ENCODE measurements at places on chromosomes 13 and 19. TPM values are rescaled to one million over a fixed set of nuclear protein-coding genes. Genes with fewer than 3 reads are reported as not detected.

Gene SPACA7
- not detected for total RNA-seq

Gene FOSB
- 24.6 TPM for total RNA-seq

Gene COX7A1
- not detected for total RNA-seq

Gene THSD1
- total RNA-seq = 0.48 TPM

GRCh38 chr13:85666356-85666755, 132.9 kb downstream of the SLITRK6 start:
- DNase-seq = no peak
- no peaks in the 10 kb centered on the region for H3K27me3 ChIP-seq
- H3K27ac ChIP-seq = no peak overlapping the region
- H3K4me3 ChIP-seq = no peak overlapping the region
- H3K4me1 ChIP-seq = no peaks in the 10 kb centered on the region
- H3K36me3 ChIP-seq = peaks cover 2% of the 10 kb centered on the region

GRCh38 chr13:48121733-48122132, 26.8 kb upstream of the MED4 start:
- H3K4me1 ChIP-seq = peaks cover 2% of the 10 kb centered on the region
- no peaks in the 10 kb centered on the region for H3K36me3 ChIP-seq
- peaks cover 9% of the 10 kb centered on the region for H3K27me3 ChIP-seq
- H3K27ac ChIP-seq = no peak overlapping the region

DNA sequence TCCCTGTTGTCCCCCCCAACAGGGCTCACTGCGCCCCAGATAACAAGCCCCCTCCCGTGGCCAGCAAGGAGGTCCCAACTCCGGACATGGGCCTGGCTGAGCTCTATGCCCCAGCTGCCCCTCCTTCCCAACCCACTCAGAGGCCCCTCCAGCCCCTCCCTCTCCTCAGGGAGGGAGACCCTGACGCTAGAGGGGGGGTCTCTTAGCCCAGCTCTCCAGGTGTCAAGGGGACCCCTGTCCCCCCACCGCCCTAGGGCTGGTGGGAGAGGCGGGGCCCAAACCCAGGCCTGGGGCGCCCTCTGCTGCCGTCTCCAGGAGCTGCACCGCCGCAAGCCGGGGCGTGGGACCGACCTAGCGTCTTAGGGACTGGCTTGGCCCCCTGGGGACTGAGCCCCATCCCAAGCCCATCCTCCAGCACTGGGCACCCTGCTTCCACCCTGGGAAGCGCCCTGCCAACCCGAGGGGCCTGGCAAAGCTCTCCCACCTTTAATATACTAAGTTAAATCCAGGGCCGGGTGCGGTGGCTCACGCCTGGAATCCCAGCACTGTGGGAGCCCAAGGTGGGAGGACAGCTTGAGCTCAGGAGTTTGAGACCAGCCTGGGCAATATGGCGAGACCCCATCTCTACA, 1.4 kb downstream of the GRIN3B start:
- no peak overlapping the region for H3K4me3 ChIP-seq
- H3K27me3 ChIP-seq = peaks cover 32% of the 10 kb centered on the region
- no peak overlapping the region for H3K27ac ChIP-seq

GRCh38 chr13:60146471-60146870, 17.3 kb downstream of the DIAPH3 start:
- H3K27me3 ChIP-seq = no peaks in the 10 kb centered on the region
- H3K36me3 ChIP-seq = peaks cover 2% of the 10 kb centered on the region
- no peak for DNase-seq
- no peak overlapping the region for H3K4me3 ChIP-seq
- H3K4me1 ChIP-seq = no peaks in the 10 kb centered on the region
- H3K27ac ChIP-seq = no peak overlapping the region

DNA sequence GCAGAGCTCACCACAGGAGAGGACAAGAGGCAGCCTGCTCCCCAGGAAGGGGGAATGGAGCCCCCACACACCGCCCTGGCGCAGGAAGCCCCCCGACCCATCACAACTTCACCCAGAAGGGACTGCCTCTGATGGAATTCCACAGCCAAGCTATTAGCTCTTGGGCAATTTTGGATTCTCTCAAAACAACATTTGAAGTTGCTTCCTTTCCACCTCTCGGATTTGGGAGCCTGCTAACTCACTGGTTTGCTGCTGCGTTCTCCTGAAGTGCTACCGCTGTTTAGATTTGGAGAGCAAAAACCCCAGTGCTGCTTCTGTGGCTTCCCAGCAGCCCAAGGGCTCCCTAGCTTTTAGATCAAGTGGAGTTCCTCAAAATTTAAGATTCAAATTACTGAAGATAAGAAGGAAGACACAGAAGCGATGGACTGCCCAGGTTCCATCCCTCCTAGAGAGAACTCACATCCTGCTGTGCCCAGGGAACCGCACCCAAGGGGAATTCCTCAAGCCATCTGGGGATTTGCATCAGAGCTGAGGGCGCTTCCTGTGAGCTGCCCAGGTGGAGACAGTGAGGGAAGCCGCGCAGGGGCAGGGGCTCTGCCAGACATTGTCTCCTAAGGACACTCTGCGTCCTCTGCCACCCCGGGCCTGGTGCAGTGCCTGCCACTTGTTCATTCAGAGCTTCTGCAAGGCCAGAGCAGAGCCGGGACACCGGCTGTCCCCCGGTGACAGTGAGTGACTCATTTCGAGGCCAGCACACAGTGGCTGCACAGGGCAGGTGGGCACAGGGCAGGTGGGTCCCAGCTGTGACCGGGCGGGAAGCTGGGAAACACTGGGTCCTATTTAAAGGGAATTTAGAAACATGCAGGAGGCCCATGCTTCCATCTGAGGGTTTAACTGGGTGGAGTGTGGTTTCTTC, 45.5 kb downstream of the COL4A1 start:
- H3K4me1 ChIP-seq = no peaks in the 10 kb centered on the region
- no peak overlapping the region for H3K4me3 ChIP-seq
- no peak for DNase-seq
- no peak overlapping the region for H3K27ac ChIP-seq

DNA sequence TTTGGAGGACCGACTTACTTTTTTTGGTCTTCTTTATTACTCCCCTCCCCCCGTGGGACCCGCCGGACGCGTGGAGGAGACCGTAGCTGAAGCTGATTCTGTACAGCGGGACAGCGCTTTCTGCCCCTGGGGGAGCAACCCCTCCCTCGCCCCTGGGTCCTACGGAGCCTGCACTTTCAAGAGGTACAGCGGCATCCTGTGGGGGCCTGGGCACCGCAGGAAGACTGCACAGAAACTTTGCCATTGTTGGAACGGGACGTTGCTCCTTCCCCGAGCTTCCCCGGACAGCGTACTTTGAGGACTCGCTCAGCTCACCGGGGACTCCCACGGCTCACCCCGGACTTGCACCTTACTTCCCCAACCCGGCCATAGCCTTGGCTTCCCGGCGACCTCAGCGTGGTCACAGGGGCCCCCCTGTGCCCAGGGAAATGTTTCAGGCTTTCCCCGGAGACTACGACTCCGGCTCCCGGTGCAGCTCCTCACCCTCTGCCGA, 409 bp downstream of the FOSB start:
- H3K4me1 ChIP-seq = peaks cover 41% of the 10 kb centered on the region
- peaks cover 18% of the 10 kb centered on the region for H3K27me3 ChIP-seq
- peak overlapping the region; percentile 94 for H3K27ac ChIP-seq
- peaks cover 3% of the 10 kb centered on the region for H3K36me3 ChIP-seq
- peak overlapping the region; percentile 95 for H3K4me3 ChIP-seq
- DNase-seq = peak; percentile 42

DNA sequence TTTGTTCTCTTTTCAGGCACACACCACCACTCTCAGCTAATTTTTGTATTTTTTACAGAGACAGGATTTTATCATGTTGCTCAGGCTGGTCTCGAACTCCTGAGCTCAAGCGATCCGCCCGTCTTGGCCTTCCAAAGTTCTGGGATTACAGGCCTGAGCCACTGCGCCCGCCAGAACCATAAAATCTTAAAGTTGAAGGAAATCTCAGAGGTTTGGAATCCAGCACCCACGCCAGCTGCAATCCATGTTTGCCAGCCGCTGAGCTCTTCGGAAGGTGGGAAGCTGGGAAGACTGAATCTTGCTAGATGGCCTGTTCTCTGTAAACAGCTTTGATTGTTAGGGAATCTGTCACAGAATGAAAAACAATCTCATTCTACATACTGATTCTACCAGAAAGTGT, 38.5 kb downstream of the SPATA13 start:
- H3K27ac ChIP-seq = no peak overlapping the region
- H3K4me1 ChIP-seq = peaks cover 22% of the 10 kb centered on the region
- no peak overlapping the region for H3K4me3 ChIP-seq
- no peak for DNase-seq

DNA sequence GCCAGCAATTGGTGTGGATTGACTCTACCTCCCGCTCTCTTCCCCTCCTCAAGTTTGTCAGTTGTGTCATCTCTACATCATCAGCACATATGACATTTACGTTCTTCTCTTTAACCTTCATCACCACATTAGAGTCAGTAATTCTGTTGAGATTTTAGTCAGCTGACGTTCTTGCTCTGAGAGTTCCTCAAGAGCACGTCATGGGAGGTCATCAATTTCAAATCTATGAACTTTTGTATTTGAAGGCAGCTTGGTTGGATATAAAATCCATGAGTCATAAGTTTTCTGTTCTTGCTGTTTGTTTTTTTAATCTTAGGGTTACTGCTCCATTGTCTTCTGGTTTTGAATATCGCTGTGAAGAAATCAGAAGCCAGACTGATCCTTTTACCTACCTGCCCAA, 21.8 kb upstream of the ARGLU1 start:
- peaks cover 11% of the 10 kb centered on the region for H3K36me3 ChIP-seq
- H3K4me3 ChIP-seq = no peak overlapping the region
- peaks cover 16% of the 10 kb centered on the region for H3K27me3 ChIP-seq
- H3K4me1 ChIP-seq = no peaks in the 10 kb centered on the region
- no peak overlapping the region for H3K27ac ChIP-seq

DNA sequence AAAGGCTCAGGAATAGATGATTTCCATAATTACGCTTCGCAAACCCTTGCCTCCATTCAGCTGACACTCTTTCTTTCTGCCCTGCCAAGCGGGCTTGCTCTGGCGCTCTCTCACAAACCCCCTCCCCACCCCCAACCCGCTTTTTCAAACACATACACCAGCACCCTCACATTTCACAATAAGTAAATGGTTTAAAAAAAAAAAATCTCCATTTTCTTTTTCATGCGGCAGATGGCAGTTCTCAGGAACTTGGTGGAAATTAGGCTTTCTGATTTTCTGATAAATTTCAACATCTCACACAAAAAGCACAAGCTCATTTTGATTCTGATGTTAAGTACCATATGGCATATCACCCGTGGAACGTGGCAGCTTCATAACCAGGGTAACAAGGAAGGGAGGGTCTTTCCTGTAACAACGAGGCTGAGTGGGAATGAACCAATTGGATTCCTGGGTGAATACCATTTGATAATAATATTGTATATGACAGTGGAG, 43.8 kb downstream of the C13orf42 start:
- peaks cover 5% of the 10 kb centered on the region for H3K27me3 ChIP-seq
- H3K4me3 ChIP-seq = no peak overlapping the region
- peaks cover 5% of the 10 kb centered on the region for H3K4me1 ChIP-seq
- no peaks in the 10 kb centered on the region for H3K36me3 ChIP-seq
- H3K27ac ChIP-seq = no peak overlapping the region

DNA sequence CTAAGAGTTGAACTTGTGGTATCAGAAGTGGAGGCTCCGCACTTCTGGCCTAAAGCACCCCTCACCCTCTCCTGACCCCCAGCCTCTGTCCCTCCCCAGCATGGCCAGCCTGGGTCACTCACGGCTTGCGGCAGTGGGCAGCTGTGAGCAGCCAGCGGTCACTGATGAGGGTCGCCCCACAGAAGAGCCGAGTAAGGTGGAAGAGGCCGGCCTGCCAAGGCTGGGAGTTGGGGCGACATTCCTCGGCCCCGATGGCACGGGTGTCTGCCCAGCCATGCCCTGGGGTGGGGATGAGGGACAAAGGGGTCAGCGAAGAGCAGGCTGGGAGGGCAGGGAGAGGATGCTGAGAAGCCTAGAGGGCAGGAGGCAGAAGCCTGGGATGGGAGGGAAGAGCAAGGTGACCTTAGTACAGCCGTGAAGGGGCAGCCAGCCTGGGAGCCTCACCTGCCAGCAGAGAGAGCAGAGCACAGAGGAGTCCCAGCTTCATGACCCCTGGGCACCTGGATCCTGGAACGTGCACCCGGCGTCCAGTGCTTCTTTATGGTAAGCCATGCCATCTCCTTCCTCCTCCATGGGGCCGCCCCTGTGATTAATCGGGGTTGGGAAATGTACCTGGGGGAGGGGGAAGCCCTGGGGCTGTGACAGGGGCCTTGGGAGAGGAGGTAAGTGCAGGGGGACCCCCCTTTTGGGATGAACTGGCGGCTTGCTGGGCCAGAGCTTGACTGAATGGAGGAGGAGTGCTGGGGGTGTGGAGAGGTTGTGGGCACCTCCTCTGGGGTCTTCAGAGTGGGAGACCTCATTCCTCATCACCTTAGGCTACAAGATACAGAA, 7.9 kb upstream of the KLK8 start:
- no peaks in the 10 kb centered on the region for H3K4me1 ChIP-seq
- no peaks in the 10 kb centered on the region for H3K36me3 ChIP-seq
- H3K27me3 ChIP-seq = peaks cover 20% of the 10 kb centered on the region
- H3K4me3 ChIP-seq = no peak overlapping the region

- H3K27me3 ChIP-seq = no peaks in the 10 kb centered on the region
- no peak overlapping the region for H3K27ac ChIP-seq
- no peaks in the 10 kb centered on the region for H3K4me1 ChIP-seq
- no peak for DNase-seq
Measured at GRCh38 chr19:32483574-32483973, 78.0 kb downstream of the DPY19L3 start.

DNA sequence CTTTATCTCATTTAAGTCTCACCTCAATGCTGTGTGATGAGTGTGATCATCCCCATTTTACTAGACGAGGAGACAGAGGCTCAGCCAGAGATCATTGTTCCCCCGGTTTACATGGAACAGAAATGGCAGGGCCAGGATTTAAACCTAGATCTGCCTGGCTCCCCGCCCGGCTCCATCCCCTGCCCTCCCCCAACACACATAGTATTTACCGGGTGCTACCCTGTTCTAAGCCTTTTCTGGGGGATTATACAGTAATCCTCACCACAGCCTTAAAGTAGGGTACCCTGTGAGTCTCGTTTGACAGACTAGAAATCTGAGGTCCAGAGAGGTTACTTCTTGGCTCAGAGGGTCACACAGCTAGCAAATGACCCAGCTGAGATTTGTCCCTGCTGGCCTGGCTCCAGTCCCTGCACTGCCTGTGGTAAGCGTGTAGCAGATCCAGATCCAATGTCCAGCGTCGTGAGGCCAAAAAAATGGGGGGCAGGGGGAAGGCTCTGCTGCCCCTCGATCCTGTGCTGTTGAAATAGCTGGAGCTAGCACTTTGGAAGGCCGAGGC, 3.8 kb upstream of the KLC3 start:
- H3K27ac ChIP-seq = no peak overlapping the region

GRCh38 chr13:19668778-19669177, 35.3 kb downstream of the MPHOSPH8 start:
- peaks cover 12% of the 10 kb centered on the region for H3K36me3 ChIP-seq
- H3K4me3 ChIP-seq = no peak overlapping the region
- peaks cover 13% of the 10 kb centered on the region for H3K4me1 ChIP-seq
- H3K27ac ChIP-seq = peak overlapping the region; percentile 38
- no peak for DNase-seq

DNA sequence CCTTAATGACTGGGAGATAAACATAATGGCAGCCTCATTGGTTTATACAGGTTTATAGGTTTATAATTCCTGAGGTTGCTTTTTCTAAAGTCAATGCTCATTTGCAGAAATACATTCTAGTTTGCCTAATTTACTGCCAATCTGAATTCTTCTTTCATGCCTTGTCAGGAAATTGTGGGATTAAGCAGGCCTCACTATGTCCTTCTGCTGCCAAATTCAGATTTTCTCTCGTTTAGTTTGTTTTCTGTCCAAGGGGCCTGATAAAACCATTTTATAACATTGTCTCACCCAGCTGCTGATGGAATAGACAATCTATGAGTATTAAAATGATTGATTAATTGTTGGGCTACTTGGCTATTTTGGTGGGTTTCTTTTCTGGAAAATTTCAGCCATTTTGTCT, 42.4 kb upstream of the OBI1 start:
- no peaks in the 10 kb centered on the region for H3K4me1 ChIP-seq
- no peak overlapping the region for H3K4me3 ChIP-seq
- peaks cover 5% of the 10 kb centered on the region for H3K27me3 ChIP-seq
